ENCODE measurements at places on chromosomes 7 and 10.

DNA sequence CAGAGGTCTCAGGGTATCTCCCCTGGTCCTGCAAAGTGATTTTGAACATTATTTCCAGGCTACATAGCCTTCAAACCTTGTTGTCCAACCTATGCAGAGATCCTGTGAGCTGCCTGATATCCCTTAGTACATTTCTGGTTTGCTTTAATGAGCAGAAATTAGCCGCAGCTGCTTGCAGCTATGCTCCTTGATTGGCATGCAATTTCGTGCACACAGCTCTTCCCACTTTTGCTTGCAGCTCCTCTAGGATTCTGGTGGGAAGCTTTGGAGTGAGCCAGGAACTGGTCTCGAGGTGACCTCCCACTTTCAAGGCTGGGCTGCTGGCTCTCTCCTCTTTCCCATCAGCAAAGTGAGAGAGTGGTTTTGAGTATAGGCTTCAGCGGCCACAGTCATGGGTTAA lies 45.8 kb downstream of the OAT start:
- H3K4me3 ChIP-seq, result no peak overlapping the region
- no peak overlapping the region for H3K27ac ChIP-seq
- no peaks in the 10 kb centered on the region for H3K27me3 ChIP-seq
- H3K36me3 ChIP-seq, result no peaks in the 10 kb centered on the region
- no peaks in the 10 kb centered on the region for H3K4me1 ChIP-seq

DNA sequence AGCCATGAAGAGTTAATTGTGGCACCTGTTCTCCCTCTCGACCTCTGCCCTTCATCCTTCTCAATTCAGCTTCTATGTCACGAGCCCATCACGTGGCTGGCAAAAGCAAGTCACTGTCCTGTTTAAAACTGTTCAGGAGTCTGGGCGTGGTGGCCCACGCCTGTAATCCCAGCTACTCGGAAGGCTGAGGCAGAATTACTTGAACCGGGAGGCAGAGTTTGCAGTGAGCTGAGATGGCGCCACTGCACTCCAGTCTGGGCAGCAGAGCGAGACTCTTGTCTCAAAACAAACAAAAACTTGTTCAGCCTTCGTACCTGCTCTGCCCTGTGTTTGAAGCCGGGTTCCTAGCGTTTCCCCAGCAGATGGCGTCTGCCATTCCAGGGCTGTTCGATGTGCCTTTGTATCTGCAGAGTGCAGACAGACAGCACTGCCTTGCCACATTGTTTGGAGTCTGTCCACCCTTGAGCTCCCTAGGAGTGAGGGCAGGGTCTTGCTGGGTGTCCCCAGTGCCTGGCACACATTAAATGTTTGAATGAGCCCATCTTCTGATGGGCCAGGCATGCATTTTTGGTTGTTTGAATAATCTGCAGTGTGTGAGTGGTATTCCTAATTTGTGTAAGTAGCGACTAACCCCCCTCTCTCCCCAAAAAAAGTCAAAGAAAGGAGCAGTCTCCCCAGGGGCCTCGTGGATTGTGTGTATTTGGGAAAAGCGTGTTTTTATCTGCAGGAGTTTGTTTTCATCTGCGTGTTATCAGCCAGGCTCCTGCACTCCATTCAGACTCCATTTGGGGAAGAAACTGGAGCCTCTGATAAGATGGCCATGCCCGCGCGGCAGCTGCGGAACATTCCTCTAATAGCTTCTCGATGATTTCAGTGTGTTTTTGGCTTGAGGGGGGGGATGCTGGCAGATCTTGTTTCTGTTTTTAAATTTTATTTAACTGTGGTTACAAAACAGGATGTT lies 61.2 kb downstream of the DNAJB6 start:
- DNase-seq, result peak; percentile 81
- H3K27me3 ChIP-seq, result no peaks in the 10 kb centered on the region
- peaks cover 2% of the 10 kb centered on the region for H3K36me3 ChIP-seq

DNA sequence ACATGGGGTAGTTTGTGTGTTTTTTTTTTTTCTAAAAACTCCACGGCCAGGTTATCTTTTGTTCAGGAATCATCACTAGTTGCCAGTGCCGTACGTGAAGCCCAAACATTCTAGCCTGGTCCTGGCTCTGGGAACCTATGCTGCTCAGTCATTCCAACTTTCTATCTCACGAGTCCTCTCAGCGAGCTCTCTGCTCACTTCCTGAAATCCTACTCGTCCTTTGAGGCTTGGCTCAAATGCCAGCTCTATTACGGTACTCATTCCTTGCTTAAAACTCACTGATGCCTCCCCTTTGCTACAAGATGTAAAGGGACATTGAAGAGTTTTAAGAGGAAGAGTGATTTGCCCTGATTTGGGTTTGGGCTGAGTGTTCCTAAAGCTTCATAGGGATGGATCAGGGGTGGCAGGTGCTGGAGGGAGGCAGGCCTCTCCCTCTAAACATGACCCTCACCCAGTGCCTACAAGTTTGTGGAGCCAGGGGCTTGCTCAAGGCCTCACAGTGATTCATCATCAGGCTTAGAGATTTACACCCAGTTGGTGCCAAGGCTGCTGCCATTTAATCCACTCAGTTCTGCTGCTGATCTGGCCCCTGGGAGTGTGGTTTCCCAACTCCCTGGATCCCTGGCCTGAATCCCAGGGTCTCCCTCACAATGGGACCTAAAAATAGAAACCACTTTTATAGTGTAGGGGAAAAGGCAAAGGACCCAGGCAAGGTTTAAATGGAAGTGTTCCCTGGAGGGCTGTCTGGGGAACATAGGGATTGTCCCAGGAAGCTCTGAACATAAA lies 46.1 kb upstream of the R3HCC1L start:
- H3K4me1 ChIP-seq, result no peaks in the 10 kb centered on the region
- H3K36me3 ChIP-seq, result no peaks in the 10 kb centered on the region
- no peak overlapping the region for H3K27ac ChIP-seq
- H3K27me3 ChIP-seq, result no peaks in the 10 kb centered on the region

- no peaks in the 10 kb centered on the region for H3K27me3 ChIP-seq
- no peak overlapping the region for H3K4me3 ChIP-seq
- no peak for DNase-seq
- no peak overlapping the region for H3K27ac ChIP-seq
- H3K36me3 ChIP-seq, result no peaks in the 10 kb centered on the region
Observed at GRCh38 chr7:102988088-102988487, 75.3 kb downstream of the LRRC17 start.

DNA sequence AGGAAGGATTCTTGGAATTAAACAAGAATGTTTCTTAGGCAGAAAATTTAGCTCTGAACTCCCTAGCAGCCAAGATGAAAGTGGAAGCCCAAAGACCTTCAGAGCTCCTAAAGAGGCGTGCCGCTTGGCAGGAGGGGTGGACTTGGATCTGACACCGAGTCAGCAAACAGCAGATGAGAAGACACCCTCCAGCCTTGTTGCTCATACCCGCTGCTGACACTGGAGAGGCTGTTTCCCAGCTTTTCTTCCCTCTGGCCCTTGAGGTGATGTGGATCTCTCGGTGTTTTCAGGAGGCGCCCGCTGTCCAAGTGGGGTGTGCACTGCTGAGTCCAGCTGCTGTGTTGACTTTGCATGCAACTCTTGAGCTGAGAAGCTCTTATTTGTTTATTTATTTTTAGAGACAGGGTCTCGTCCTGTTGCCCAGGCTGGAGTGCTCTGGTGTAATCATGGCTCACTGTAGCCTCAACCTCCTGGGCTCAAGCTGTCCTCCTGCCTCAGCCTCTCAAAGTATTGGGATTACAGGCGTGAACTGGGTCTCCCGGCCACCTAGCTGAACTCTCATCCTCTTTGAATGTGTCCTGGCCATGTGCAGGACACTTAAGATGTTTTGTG lies 21.5 kb downstream of the SLC18A2 start:
- no peaks in the 10 kb centered on the region for H3K36me3 ChIP-seq
- DNase-seq, result no peak
- H3K27ac ChIP-seq, result no peak overlapping the region
- no peaks in the 10 kb centered on the region for H3K4me1 ChIP-seq

DNA sequence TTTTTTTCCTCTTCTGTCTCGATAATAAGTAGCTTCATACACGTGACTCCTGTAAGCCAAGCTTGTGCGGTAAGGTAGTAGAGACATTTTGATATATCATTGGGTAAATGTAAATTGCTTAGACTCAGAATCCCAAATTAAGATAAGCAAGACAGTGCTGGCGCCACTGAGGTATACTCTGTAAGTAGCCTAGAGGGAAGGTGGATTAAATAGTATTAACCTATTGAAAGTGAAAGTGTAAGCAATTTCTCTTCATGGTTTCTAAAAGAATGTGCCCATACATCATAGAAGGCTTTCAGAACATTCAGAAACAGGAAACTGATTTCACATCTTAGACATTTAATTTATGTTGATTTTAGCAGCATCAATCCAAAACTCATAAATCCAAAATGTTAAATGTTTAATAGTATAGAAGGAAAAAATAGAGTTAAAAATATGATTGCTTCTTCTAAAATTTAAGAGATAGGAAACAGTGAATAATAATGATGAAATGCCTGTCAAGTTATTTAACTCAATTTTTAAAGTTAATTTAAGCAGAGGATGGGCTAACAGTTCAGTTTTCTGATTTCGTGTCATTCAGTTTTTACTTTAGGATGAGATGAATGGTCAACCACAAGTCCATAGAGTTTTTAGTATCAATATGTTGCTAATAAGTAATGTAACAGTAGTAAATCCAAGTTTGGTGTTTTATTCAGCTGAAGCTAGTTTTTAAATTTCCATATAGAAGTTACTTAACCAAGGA lies 36.8 kb downstream of the LRRC72 start:
- no peak overlapping the region for H3K27ac ChIP-seq
- no peak for DNase-seq
- H3K27me3 ChIP-seq, result no peaks in the 10 kb centered on the region

GRCh38 chr7:8921807-8922206 lies 488.4 kb downstream of the NXPH1 start:
- DNase-seq, result peak; percentile 23
- no peak overlapping the region for H3K4me3 ChIP-seq
- no peak overlapping the region for H3K27ac ChIP-seq
- H3K36me3 ChIP-seq, result no peaks in the 10 kb centered on the region
- H3K4me1 ChIP-seq, result peaks cover 3% of the 10 kb centered on the region

GRCh38 chr7:143003393-143004051 lies 23.4 kb downstream of the OR9A2 start:
- no peaks in the 10 kb centered on the region for H3K4me1 ChIP-seq
- H3K27ac ChIP-seq, result no peak overlapping the region
- no peaks in the 10 kb centered on the region for H3K36me3 ChIP-seq
- H3K4me3 ChIP-seq, result no peak overlapping the region

GRCh38 chr10:90784771-90785170 lies 73.1 kb downstream of the HTR7 start:
- H3K4me3 ChIP-seq, result no peak overlapping the region
- no peak overlapping the region for H3K27ac ChIP-seq
- no peaks in the 10 kb centered on the region for H3K27me3 ChIP-seq
- H3K36me3 ChIP-seq, result no peaks in the 10 kb centered on the region
- H3K4me1 ChIP-seq, result peaks cover 4% of the 10 kb centered on the region
- no peak for DNase-seq

Measured in mesendoderm (in vitro differentiated cells).